GM06990 (cell line): ENCODE measurements at places on chromosomes 1 and 21.

DNA sequence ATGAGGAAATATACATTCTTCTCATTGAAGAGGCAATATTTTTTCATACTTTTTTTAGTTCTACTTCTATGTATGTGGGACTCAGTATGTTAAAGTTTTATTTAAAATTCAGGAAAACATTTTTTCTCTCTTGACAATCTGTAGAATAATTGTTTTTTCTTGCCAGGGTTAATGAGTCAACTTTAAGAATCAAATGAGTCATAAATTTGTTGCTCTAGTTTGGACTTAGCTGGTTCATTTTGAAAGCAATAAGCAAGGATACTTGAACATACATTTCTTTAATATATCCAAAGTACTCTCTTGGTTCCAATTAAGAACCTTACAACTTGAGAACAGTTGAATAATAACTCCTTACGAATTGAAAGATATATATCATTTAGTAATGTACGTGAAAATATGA is 1145.3 kb upstream of the B3GALT2 start:
- DNase-seq, result no peak

DNA sequence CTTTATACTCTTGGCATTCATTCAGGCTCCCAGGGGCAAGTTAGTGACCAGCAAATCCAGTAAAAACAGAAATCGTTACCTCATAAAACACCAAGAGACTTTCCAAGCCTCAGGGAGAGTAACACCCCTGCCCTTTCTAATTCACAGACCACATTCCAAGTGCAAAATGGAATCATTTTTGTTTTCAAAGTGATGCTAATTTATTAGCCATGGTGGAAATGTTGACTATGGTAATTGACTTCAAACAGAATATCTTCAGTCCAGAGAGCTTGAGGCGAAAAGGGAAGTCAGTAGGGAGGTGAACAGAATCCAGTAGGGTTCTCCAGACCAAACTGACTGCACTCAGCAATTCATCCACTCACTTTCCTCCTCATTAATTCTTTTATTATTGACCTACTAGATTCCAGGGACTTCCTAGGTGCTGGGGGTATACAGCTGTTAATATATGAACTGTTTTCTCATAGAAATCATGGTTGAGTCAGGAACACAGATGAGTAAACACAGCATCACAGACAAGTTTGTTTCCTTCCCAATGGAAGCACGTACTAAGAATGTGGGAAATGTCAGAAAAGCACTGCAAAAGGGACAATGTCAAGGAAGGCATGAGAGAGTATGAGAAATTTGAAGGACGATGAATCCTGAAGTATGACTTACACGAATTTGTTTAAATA is 388.5 kb upstream of the C1orf87 start:
- DNase-seq, result no peak

GRCh38 chr1:218492874-218493273 is 147.7 kb downstream of the TGFB2 start:
- DNase-seq, result no peak

GRCh38 chr1:5850503-5850902 is 141.7 kb downstream of the NPHP4 start:
- DNase-seq, result no peak

- DNase-seq, result no peak
These were observed 61.8 kb upstream of the CLDN14 start for GRCh38 chr21:36541721-36542139.

GRCh38 chr1:162488219-162488618 is 9.4 kb upstream of the UHMK1 start:
- DNase-seq, result no peak

DNA sequence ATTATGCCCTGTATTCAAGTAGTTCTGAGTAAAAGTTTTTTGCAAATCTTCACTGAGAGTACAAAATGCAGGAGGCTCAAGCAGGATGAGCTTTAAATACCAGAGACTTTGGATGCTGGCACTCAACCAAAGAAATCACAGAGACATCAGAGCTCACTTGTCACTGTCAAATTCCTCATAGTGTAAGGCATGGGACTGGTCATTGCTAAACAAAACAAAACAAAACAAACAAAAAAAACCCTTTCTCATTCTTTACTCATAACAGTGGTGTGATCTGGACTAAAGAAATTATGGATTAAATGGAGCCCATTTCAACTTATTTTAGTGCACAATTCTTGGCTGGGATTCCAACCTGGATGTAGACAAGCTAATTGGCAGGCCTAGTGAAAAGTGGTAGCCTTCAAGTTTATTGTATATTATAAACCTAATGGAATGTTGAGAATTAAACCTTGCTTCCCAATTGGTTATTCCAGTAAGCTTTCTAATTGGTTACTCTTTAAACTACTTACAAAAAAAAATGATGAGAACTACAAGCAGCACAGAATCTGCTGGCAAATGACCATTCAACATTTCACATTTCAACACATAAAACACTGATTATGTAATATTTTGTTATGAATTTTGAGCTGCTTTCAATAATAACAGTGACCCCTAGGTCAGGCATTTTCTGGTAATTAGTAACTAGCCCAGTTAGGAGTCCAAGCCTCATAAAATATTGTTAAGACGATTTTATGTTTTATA is 30.6 kb upstream of the NEK7 start:
- DNase-seq, result no peak

- no peak for DNase-seq
These were observed 64.4 kb downstream of the HMGB4 start for GRCh38 chr1:33928251-33928650.

GRCh38 chr1:160459687-160460086 is 59.3 kb downstream of the VANGL2 start:
- no peak for DNase-seq

DNA sequence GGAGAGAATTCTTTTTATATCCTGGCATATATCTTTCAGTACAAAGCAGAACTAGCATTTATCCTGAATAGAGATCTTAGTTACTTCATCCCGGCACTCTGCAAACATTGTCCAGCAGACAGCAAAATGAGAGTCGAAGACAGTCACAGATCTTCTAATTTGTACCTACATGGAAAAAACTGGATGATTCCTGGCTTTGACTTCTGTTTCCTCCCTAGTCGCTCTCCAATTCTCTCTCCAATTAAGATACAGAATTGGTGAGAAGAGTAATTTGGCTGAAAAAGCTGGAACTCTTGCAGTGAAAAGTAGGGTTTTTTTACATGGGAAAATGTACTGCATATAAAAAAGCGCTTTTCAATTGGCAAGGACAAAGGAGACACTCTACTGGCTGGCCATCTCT is 151.1 kb upstream of the C8B start:
- no peak for DNase-seq

DNA sequence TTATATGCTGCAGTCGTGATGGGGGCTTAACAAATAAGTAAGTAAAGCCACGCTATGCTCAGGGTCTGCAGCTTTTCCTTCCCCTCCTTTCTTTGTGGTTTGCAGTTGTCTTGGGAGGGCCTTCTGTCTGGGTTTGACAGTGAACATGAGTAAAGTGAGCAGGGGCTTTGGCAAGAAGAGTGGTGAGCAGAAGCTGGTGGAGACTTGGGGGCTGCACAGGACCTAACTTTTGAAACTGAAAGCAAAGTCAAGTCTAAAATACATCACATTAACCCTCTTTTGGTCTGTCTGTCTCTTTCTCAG is 368.6 kb upstream of the VAMP3 start:
- DNase-seq, result no peak

GRCh38 chr1:32466761-32467160 is 1.9 kb downstream of the ZBTB8B start:
- DNase-seq, result no peak
